Glutamatergic neuron (in vitro differentiated cells): ENCODE measurements at places on chromosomes 12 and 14. TPM values are rescaled to one million over a fixed set of nuclear protein-coding genes. Genes with fewer than 3 reads are reported as not detected.
A peak's percentile ranks its signal among the peaks of the same experiment; 100 is the strongest.

DNA sequence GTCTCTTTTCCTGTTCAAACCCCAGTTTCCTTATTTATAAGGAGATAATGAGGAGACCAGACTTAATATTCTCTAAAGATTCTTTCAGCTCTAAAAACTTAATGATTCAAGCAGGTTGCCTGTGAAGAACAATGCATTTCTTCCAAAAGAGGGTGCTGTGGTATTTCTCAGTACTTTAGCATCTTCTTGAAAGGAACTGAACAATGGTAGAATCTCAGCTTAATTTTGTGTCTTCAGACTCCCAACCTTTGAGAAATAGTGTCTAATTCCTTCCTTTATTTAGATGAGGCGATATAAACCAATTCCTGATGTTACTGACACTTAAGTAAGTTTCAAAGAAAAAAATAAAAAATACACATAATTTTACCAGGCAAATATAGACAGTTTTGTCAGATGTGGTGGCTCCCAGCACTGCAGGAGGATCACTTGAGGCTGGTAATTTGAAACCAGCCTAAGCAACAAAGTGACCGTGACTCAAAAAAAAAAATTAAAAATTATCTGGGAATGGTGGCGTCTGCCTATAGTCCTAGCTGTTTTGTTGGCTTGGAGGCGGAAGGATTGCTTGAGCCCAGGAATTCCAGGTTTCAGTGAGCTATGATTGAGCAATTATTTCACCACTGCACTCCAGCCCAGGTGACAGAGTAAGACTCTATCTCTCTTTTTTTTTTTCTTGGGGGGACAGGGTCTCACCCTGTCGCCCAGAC, 76.9 kb upstream of the PSMA6 start:
- H3K27me3 ChIP-seq = peaks cover 1% of the 10 kb centered on the region
- H3K27ac ChIP-seq = no peak overlapping the region
- no peaks in the 10 kb centered on the region for H3K36me3 ChIP-seq

The RIMBP2 gene
- total RNA-seq = 20.5 TPM

- H3K4me3 ChIP-seq = no peak overlapping the region
- H3K27ac ChIP-seq = no peak overlapping the region
- H3K36me3 ChIP-seq = no peaks in the 10 kb centered on the region
- H3K4me1 ChIP-seq = peaks cover 9% of the 10 kb centered on the region
- H3K27me3 ChIP-seq = no peaks in the 10 kb centered on the region
Observed at GRCh38 chr12:90102957-90103652, 394.5 kb upstream of the ATP2B1 start.

The FITM1 gene
- total RNA-seq = 0.66 TPM

- no peaks in the 10 kb centered on the region for H3K27me3 ChIP-seq
- no peak for DNase-seq
- H3K4me3 ChIP-seq = no peak overlapping the region
Observed at GRCh38 chr14:30564868-30565248, 5.9 kb downstream of the G2E3 start.

The BCL11B gene
- total RNA-seq = 2.6 TPM

DNA sequence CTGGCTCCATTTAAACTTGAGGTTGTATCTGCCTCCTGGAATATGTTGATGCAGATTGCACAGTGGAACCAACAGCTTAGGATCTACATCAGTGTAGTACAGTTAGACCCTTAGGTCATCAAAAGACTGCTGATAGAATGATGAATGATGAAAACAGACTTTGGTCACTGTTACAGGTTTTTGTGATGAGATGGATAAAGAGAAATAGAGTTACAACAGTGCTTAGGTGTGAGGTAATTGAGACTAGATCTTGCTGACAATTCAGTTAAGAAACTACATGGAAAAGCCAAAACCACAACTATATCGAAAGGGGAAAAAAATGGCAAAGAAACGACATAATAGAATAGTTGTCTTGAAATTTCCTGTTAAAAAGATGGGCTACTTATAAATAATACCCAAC, 145.7 kb upstream of the LMNTD1 start:
- H3K27ac ChIP-seq = no peak overlapping the region
- no peaks in the 10 kb centered on the region for H3K4me1 ChIP-seq
- H3K36me3 ChIP-seq = no peaks in the 10 kb centered on the region
- peaks cover 2% of the 10 kb centered on the region for H3K27me3 ChIP-seq

DNA sequence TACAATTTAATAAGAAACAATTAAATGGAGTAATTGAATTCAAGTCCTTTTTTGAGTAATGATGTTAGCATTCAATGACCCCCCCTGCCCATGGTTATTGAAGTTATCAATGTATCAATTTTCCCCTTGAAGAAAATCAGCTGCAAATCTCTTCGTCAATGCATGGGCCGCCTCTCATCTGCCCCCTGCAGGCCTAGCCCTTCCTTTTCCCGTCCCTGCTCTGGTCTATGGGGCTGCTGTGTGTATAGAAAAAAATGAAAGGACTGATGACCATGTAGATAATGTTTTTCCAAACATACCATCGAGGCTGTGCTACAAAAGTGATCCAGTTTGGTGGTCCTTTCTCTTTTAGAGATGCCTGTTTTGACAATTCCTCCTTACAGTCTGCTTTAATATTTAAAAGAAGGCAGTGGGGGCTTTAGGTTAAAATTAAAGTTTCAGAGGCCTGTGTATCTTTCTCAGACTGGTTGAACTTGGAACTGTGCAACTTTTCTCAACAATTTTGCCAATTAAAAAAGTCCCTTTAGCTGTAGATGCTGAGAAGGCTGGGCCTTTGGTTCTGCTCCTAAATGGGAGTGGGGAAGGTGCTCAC, 98.4 kb downstream of the APAF1 start:
- no peaks in the 10 kb centered on the region for H3K36me3 ChIP-seq
- H3K4me1 ChIP-seq = peaks cover 6% of the 10 kb centered on the region
- H3K27me3 ChIP-seq = peaks cover 10% of the 10 kb centered on the region
- H3K4me3 ChIP-seq = no peak overlapping the region
- peak; percentile 74 for DNase-seq

GRCh38 chr12:32947206-32948067, 50.9 kb upstream of the PKP2 start:
- no peak overlapping the region for H3K4me3 ChIP-seq
- H3K27ac ChIP-seq = no peak overlapping the region
- no peaks in the 10 kb centered on the region for H3K27me3 ChIP-seq
- no peaks in the 10 kb centered on the region for H3K4me1 ChIP-seq

The OVCH1 gene
- total RNA-seq = not detected

DNA sequence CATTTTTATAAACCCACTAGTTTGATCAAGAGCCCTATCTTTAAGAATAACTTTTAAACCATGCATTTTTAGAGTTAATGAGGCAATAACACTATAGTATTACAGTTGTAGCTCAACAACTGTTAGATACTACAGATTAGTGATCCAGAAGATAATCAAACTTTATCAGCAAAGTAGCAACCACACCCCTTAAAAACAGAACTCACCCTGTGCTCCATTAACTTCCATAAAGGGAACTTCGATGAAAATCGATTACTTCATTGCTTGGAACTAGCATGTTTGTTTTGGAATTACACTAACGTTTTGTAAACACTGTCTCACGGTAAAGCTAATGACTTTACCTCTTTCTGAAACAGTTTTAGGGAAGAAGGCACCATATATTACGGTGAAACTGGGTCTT, 1.4 kb downstream of the SGPP1 start:
- H3K27me3 ChIP-seq = peaks cover 9% of the 10 kb centered on the region
- peaks cover 13% of the 10 kb centered on the region for H3K4me1 ChIP-seq
- no peaks in the 10 kb centered on the region for H3K36me3 ChIP-seq
- DNase-seq = no peak
- no peak overlapping the region for H3K27ac ChIP-seq

The SPIC gene
- not detected for total RNA-seq

The DIO3 gene
- not detected for total RNA-seq

The PTHLH gene
- total RNA-seq = 1.1 TPM

- no peaks in the 10 kb centered on the region for H3K36me3 ChIP-seq
- H3K4me1 ChIP-seq = peaks cover 9% of the 10 kb centered on the region
- H3K27ac ChIP-seq = no peak overlapping the region
- DNase-seq = no peak
- peaks cover 3% of the 10 kb centered on the region for H3K27me3 ChIP-seq
- no peak overlapping the region for H3K4me3 ChIP-seq
Observed at GRCh38 chr12:91561301-91561957, 378.8 kb upstream of the DCN start.

The TNS2 gene
- 2.5 TPM for total RNA-seq

GRCh38 chr14:30848449-30849240, 25.7 kb upstream of the COCH start:
- no peak overlapping the region for H3K4me3 ChIP-seq
- no peaks in the 10 kb centered on the region for H3K4me1 ChIP-seq

DNA sequence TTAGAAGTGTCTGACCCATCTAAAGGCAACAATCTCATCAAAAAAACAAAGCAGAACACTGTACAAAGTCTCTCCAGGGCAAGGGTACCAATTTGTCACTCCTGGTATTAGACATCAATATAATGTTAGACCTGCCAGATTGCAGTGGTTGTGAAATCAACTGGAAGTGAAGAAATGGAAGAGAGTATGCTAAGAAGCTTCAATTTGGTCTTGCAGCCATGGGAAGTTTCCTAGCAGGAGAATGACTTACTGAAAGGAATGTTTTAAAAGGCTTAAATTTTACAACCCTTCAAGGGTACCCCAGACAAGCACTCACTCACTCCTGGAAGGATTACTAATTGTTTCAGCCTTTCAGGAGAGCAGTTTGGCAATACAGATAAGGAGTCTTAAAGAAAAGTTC, 18.9 kb downstream of the LLPH start:
- H3K27ac ChIP-seq = no peak overlapping the region
- H3K36me3 ChIP-seq = no peaks in the 10 kb centered on the region

The KRT83 gene
- not detected for total RNA-seq

- H3K27me3 ChIP-seq = no peaks in the 10 kb centered on the region
- no peaks in the 10 kb centered on the region for H3K4me1 ChIP-seq
- H3K4me3 ChIP-seq = no peak overlapping the region
- H3K36me3 ChIP-seq = no peaks in the 10 kb centered on the region
- no peak overlapping the region for H3K27ac ChIP-seq
Observed at GRCh38 chr12:93314177-93314497, 63.6 kb upstream of the NUDT4 start.

The PTPRR gene
- total RNA-seq = 0.34 TPM

DNA sequence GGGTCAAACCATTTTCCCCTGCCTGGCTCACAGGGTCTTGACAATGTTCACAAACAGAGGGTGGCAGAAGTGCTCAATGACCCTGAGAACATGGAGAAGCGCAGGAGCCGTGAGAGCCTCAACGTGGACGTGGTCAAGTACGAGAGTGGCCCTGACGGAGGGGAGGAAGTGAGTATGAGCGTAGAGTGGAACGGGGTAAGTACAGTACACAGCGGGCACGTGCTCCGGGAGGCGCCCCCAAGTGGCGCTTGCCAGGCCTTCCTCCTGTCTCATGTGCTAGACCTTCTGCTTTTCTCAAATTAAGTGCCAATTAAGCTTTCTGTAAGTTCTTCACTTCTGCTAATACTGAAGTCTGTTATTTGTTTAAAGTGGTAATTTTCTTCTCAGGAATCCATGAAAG, 35.9 kb downstream of the XRCC3 start:
- peak overlapping the region; percentile 62 for H3K27ac ChIP-seq
- H3K27me3 ChIP-seq = peaks cover 8% of the 10 kb centered on the region
- no peak overlapping the region for H3K4me3 ChIP-seq

DNA sequence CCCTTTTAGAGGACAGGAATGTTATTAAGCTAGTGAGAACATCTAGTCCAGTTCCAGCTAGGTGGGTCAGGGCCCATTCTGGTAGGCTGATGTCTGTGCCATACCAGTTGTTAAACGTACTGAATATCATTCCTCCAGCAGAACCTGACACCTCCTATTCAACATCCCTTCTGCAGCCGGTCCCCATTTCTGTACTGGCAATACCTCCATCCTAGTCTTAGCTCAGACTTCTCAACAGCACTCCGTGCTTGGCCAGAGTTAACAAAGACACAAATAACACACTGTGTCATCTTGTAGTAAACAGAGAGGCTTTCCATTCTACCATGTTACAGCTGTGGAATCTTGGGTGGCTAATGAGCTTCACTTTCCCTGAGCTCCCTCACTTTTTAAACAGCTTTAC, 94.3 kb upstream of the PDE3A start:
- no peak overlapping the region for H3K27ac ChIP-seq
- no peaks in the 10 kb centered on the region for H3K27me3 ChIP-seq
- no peaks in the 10 kb centered on the region for H3K36me3 ChIP-seq
- no peak overlapping the region for H3K4me3 ChIP-seq
